ENCODE measurements at places on chromosomes 5 and 9.

DNA sequence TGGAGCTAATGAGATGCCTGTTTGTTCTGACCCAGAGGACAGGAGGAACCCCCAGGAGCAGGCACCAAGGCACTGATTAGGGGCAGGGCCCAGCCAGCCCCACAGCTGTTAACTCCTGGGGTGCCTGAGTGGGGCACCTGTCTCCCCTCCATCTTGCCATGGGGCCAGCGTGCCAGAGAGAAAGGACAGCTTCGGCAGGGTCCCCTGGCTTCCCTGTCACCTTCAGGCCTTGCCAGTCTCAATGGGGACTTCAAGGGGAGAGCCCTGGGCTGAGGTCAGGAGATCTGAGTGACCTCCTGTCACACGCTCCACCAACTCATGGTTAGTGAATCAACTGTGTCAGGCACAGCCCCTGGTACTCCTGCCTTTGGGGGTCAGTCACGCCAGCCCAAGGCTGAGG is 152.7 kb upstream of the MVB12B start:
- no peak for DNase-seq

DNA sequence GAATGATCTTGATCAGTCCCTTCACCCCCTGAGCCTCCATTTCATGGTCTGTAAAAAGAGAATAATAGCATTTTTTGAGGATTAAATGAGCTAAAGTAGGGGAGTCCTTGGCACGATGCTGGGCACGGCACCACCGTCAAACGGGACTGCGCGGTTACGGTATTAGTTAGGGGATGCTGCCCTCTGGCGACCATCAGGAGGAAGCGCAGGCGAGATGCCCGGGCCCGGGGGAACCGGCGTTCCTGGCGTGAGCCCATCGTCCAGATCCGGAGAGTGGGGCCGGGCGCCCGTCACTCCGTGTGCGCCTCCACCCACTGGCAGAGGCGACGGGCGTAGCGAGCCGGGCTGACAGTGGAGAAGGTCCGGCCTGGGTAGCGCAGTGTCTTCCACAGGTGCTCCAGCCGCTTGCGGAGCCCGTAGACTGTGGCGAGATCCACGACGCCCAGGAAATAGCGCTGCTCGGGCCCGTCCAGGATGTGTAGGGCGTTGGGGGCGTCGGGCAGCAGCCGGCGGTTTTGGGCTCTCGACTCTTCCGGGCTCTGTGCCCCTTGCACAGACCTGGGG is 4.8 kb upstream of the ST6GALNAC4 start:
- peak; percentile 81 for DNase-seq

GRCh38 chr9:35795695-35796094 is 4.3 kb downstream of the NPR2 start:
- DNase-seq = no peak

- no peak for DNase-seq
Measured at GRCh38 chr5:39201160-39201780, 18.1 kb downstream of the FYB1 start.

GRCh38 chr5:126826619-126827215 is 49.8 kb downstream of the LMNB1 start:
- no peak for DNase-seq

- no peak for DNase-seq
Measured at GRCh38 chr9:121154782-121155181, 46.9 kb downstream of the RAB14 start.

DNA sequence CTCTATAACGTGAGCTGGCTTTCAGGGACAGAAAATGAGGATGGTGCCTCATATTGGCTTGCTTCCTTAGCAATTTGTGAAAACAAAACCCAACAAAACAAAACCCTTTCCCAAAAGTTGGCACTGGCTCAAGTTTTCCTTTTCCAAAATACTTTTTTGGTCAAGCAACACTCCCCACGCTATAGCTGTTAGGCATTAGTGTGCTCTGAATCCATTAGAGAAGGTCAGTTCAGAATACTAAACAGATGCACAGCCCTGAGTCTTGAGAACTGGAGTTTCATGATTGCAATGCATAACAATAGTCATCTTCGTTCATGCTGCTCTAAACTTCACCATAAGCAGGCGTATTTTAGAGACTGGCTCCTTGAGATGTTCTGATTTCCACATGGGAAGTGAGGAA is 172.0 kb upstream of the KLF9 start:
- no peak for DNase-seq

- no peak for DNase-seq
Measured at GRCh38 chr9:87619346-87619745, 106.6 kb upstream of the CTSL start.

DNA sequence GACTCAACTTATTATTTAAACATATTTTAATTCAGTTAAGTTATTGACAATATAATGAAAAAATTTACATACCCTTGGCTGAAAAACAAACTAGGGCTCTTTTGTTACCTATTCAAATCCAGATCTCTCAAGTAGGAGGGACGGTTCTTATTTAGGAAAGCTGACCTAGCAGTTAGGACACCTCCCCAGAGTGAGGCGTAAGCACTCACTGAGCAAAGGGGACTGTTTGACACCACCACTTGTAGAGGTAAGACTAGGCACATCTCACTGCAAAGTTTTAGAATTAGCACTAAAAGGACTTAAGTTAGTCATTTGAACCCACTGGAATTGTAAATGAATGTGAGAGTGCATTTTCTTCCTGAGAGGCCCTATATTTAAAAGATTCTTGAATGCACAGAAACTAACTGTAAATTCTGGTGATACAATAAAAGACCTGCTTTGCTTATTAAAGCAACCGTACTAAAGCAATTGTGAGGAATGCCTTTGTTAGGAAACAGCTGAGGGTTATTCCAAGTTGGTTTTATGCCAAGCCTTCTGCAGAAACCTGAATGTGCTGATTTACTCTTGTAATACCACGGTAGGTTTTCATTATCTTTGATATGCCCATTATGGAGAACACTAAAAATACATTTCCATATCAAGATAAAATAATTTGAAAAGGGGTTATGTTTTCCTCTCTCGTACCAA is 16.2 kb downstream of the HACD4 start:
- no peak for DNase-seq

DNA sequence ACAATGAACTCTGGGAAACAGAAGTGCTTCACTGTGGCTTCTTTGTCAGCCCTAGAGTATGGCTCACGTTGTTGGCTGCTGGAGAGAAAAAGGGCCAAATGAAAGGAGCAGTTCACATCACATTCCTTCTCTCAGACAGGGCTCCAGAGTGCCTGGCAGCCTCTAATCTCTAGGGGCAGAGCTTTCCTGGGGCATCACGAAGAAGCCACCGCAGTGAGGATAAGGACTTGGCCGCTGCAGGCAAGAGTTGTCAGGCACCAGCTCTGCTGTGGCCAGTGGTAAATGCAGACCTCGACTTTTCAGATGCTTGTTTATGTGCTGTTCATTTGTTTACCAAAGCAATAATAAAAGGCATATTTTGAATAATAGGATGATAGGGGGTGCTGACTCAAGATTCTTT is 227.2 kb downstream of the ICE1 start:
- no peak for DNase-seq

DNA sequence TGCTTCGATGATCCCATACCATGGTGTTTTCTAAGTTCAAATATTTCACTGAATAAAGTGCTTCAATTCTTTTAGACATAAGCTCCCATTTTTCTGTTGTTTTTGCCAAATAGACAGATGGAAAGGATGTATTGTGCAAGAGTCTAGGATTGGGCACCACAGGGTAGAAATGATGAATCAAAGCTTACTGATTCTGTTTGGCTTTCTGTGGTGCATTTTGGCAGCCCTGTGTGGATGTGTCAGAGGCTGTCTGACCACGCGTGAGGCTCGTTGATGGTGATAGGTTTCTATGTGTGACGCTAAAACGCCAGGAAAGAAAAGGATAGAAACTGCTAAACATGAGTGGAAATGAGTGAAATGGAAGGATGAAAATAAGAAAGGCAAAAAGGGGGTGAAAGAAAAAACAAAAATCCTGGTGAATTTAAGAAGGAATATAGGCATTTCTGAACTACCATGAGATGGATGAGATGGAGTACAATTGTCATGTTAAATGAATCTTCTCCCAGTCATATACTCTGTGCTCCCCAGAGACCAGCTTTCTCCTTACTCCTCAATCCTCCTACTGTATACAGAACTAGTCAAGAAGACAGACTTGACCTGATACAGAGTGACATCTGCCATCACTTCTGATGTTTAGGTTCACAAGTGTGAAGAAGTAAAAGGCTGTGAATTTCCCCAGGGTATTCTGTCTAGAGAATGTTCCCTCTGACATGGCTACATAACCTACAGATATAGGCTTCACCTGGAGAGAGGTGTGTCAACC is 54.4 kb downstream of the ANKH start:
- peak; percentile 94 for DNase-seq

DNA sequence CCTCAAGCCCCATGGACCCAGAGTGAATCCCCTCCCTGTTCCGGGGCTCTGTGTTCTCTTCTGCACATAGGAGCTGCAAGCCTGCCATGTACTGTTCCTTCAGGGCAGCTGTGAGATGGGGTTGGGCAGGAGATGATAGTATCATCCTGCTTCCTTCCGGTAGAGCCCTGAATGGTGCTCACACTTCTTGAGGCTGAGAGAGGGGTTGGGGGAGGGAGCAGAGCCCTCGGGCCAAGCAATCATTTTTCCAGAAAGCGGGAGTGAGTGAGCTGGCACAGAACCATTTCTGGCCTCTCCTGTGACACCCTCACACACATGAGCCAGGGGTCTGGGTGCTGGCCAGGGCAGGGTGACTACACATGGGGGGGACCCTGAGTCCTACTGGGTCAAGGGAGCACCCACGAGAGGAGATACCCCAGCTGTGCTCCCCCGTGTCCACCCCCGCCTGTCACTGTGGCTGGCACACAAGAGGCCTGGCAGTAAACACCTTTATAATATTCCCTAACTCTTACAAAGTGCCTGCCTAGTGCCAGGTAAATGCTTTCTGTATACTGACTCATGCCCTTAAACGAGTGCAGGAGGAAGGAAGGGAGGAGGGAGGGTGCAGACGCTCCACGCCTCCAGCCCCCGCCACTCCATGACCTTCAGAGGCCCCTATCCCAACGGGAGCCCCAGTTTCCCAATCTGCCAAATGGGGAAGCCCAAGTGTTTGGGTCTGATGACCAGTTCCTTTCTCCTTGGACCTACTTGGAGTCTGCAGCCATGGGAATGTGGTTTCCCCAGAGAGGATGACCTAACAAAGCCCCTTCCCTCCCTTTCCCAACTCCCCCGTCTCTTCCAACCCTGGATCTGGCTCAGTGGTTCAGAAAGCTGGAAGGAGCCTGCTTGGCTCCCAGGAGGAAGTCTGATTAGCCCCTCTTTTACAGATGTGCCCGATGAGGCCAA is 15.5 kb downstream of the AKNA start:
- DNase-seq = no peak

GRCh38 chr9:85528142-85528541 is 213.6 kb downstream of the AGTPBP1 start:
- no peak for DNase-seq

GRCh38 chr9:5085993-5086392 is 99.4 kb downstream of the INSL6 start:
- DNase-seq = no peak

- no peak for DNase-seq
Measured at GRCh38 chr5:108101130-108101529, 280.8 kb downstream of the FBXL17 start.

- peak; percentile 86 for DNase-seq
Measured at GRCh38 chr9:119802621-119803020, 433.4 kb upstream of the BRINP1 start.

- DNase-seq = no peak
Measured at GRCh38 chr5:113692466-113692865, 179.0 kb downstream of the YTHDC2 start.
